ENCODE measurements at places on chromosomes 3 and 15.

- no peak for DNase-seq
These were observed 19.3 kb upstream of the TMEM42 start for GRCh38 chr3:44842376-44842775.

- DNase-seq = no peak
These were observed 245.3 kb upstream of the ZPLD1 start for GRCh38 chr3:102189541-102189940.

DNA sequence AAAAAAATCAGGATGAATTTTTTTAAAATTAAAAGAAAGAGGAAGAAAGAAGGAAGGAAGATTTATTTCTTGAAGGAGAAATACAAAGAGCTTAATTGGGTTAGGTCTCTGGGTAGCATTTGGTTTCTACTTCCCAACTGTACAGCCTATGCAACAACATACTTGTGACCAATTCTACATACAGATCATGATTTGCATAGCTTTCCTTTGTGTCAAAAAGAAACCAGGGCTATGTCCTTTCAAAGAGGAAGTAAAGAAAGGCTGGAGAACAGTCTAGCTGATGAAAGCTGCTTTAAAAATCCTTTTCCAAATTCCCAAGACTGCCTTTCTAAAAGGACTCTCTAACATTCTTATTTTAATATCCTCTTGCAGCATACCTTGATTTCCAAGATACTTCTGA is 6.1 kb upstream of the HGD start:
- DNase-seq = peak; percentile 49

- DNase-seq = no peak
These were observed 227.5 kb downstream of the MAGI1 start for GRCh38 chr3:65811086-65811761.

- DNase-seq = no peak
These were observed 106.6 kb upstream of the SLC6A6 start for GRCh38 chr3:14295801-14296200.

- no peak for DNase-seq
These were observed 581.4 kb downstream of the MECOM start for GRCh38 chr3:169082076-169082475.

GRCh38 chr3:122010506-122010905 is 11.5 kb downstream of the ILDR1 start:
- no peak for DNase-seq

DNA sequence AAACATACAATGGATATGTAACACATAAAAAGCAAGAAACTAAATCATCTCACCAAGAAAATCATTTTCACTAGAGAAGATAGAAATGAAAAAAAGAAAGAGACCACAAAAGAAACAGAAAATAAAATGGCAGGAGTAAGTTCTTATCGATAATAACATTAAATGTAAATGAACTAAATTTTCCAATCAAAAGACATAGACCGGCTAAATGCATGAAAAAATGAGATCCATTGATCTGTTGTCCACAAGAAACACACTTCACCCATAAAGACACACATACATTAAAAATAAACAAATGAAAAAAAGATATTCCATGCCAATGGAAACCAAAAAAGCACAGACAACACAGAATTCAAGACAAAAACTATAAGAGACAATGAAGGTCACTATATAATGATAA is 1771.9 kb downstream of the SI start:
- no peak for DNase-seq

Data from GM12864 (cell line).